ENCODE measurements at places on chromosomes 5 and 9. TPM values are rescaled to one million over a fixed set of nuclear protein-coding genes. Genes with fewer than 3 reads are reported as not detected.

DNA sequence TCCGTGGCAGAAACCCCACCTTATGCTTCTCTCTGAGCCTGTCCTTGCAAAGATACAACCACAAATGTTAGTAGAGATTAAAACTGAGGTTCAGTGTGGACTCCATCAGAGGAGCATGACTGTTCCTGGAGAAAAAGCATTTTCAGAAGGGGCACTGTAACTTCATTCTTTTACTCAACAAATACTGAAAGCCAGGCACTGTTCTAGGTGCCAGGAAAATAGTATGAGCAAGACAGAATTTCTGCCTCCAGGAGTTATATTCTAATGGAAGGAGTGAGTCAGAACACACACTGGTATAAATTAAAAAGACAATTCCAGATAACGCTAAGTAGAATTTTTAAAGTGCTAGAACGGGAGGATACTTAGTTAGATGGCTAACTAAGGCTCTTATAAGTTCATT is 251.4 kb upstream of the GAS1 start:
- DNase-seq: no peak

Gene IFNA4
- not detected for total RNA-seq

- DNase-seq: peak; percentile 77
Measured at GRCh38 chr5:10704949-10705621, 55.9 kb downstream of the DAP start.

DNA sequence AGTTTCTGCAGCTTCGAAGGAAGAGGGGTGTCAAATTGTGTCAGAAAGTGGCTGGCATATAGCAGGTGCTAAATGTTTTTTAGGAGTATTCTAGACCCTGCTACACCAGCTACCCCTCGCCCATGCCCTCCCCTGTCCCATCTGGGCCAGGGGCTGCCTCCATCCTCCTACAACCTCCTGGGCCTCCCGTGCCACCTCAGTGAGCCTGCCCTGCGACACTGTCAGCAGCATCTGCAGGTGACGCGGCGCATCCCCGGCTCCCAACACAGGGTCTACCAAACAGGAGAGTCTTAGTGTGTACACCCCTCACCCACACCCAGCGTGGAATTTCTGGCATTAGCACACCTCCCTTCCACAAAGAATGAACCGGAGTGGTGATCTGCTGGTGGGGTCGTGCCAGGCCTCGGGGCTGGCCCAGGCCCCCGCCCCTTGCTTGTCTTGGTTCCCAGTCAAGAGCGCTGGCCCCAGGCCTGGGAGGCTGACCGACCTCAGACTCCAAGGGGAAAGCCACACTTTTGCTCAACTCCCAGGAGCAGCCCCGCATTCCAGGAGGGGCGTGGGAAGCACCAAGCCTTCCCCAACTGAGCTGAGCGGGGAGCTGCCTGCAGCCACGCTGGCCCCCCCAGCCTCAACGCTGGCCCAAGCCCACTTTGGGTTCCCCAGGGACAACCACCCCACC is 55.2 kb downstream of the NEURL1B start:
- DNase-seq: no peak

Gene WDR38
- total RNA-seq: not detected

- no peak for DNase-seq
Measured at GRCh38 chr9:14480526-14480925, 166.6 kb upstream of the NFIB start.

Measured in dermis blood vessel endothelial cell (primary cell).